Stimulated activated CD8-positive, alpha-beta memory T cell treated with anti-CD3 and anti-CD28 coated beads, Interleukin-4, amount 100 ng/mL, for 24 hours (primary cell): ENCODE measurements at places on chromosomes 16 and 17.

- DNase-seq: no peak
Observed at GRCh38 chr16:8611886-8612600, 9.5 kb upstream of the METTL22 start.

- no peak for DNase-seq
Observed at GRCh38 chr17:48202959-48203358, 95.4 kb downstream of the SNX11 start.

DNA sequence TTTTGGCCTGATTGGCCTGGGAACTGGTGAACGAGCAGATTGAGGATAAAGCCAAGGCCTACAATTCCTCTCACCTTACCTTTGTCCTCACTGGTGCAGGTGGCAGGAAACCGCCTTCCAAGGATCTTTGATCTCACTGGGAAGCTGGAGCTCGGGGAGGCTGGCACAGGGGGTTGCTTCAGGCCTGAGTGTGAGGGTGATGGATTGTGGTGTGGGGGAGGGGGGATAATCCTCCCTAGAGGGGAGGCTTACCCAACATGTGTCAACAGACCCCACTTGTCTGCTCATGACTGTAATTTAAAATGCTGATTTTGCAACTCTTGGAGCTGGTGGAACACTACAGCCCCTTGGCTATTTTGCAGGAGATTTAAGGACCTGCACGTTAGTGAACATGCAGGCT lies 4.5 kb upstream of the RMI2 start:
- no peak for DNase-seq

DNA sequence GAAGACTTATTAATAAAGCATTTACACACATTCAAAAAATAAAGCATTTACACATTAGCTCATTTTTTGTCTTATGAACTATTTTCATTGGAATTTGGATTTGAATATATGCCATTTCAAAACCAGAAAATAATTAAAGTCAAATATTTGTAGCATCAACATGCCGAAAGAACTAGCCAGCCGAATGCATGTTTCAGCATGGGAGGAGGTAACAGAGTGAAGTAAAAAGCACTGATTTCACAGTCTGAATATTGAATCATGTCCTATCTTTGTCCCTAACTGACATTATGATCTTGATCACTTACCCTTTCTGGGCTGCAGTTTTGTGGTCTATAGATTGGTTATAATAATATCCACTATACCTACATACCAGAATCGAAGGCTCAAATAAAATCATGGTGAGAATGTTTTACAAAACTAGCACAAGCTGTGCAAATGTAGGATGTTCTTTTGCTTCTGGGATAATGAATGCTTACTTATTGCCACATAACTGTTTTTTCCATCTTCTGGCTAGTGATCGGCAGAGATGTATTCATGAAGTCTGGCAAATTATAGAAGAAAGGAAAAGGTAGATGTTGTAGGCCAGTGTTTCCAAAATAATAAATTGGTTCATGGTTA lies 84.7 kb downstream of the TUBD1 start:
- DNase-seq: no peak

DNA sequence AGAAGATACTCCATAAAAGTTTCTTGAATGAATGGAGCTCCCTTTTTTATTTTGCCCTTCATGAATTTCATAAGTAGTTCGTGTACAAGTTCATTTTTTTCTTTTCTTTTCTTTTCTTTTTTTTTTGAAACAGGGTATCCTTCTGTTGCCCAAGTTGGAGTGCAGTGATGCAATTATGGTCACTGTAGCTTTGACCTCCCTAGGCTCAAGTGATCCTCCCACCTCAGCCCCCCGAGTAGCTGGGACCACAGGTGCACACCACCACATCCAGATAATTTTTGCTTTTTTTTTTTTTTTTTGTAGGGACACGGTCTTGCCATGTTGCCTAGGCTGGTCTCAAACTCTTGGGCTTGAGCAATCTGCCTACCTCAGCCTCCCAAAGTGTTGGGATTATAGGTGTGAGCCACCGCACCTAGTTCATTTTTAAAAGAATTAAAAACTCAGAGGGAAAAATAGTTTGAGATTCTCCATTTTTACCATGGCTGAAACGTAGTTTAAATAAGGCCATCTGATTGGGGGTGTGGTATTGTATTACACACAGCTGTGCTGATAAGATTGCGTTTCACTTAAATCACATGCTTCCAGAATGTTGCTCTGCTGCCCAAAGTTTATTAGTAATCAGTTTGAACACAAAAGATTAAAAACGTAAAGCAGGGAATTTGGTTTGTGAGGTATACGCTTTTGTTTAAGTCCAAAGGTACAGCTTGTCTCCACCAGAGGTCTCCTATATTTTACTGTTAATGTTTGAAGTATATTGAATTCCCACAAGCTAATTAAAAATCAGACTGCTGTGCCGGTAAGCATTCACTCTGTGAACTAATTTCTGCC lies 154.1 kb downstream of the SOCS1 start:
- no peak for DNase-seq

DNA sequence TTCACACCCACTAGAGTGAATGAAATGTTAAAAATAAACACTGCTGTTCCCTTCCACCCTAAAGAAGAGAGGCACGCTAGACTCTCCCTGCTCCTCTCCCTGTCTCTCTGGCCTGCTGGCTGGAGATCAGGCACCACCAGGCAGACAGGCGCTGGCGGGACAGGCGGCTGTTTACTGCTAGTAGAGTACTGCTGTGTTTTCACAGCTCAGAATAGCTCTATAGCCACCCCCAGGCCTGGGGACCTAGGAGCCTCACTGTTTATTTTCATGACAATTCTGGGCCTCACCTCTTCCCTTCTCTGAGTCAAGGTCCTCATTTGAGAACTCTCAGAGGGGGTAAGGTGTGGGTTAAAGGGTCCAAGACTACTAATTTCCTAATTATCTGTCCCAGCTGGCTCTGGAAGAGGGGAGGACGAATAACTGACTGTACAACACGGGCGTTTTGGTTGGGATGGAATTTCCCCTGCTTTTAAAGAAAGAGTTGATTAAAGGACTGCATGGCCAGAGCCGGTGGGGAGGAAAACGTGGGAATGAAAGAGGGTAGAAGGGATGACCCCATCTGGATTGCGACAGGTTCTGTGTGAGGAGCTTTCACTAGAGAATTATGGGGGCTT lies 9.0 kb upstream of the G6PC1 start:
- no peak for DNase-seq

DNA sequence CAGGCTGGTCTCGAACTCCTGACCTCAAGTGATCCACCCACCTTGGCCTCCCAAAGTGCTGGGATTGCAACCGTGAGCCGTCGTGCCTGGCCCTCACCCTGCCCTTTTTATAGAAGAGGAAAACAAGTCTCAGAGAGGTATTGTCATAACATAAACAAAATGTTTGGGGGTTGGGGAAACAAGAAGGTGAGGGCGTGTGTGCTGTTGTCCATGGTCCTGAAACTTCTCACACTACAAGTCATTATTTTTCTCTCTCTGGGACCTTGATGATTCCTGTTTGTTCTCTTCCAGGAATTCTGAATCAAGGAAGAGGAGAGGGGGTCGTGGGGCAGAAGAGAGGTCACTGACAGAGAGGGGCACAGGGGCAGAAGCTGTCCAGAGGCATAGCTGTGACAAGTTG lies 160.2 kb upstream of the LHX1 start:
- DNase-seq: no peak

DNA sequence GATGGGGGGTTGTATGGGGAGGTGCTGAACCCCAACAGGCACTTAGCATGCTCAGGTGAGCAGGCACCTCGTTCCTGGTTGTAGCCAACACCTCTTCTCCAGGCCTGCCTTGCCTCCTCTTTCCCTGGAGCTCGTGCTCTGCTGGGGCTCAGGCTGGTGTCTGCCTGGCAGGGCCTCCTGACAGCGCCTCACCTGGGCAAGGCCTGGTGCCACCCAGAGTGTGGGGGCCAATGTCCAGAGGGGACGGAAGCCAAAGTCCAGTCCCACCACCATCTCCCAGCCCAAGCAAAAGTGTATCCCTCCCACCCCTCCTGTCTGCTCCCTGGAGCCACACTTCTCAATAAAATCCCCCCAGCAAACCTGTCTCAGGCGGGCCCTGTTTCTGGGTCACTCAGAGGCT lies 304.2 kb upstream of the TNRC6C start:
- no peak for DNase-seq

DNA sequence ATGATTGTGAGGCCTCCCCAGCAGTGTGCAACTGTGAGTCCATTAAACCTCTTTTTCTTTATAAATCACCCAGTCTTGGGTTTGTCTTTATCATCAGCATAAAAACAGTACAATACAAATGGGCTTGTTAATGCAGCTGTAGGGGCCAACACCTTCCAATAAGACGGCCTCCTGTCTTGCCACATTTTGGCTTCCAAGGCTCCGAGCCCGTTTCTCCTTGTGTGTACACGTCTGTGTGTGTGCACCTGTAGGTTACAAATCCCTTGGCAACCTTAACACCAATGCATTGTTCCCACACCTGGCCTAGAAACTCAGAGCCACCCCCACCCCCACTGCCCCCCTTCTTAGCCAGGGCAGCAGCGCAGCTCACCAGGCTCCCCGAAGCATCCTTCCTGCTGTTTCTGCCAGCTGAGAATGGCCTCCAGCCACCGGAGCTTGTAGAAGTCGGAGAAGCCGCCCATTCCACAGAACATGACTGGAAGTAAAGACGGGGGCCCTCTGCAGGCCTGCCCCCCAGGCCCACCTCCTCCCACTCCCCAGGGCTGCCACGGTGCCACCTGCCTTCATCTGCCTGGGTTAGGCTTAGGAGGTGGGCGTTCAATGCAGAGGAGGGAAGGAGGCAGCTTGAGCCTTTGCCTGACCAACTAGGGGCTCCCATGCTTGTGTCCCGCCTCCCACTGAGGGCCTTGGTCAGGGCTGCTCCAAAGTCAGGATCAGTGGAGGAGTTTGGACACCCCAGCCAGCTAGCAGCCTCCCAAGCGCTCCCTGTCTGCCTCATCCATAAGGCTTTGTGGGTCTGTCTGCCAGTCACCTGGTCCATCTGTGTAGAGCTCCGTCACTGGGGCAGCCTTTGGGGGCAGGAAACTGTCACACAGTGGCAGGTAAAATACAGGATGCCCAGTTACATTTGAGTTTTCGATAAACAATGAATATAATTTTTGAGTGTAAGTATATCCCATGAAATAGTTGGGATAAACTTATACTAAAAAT lies 10.6 kb downstream of the C16orf89 start:
- DNase-seq: no peak

- no peak for DNase-seq
Observed at GRCh38 chr16:23826528-23827045, 9.2 kb upstream of the PRKCB start.

- no peak for DNase-seq
Observed at GRCh38 chr16:76970087-76970744, 220.8 kb upstream of the MON1B start.

DNA sequence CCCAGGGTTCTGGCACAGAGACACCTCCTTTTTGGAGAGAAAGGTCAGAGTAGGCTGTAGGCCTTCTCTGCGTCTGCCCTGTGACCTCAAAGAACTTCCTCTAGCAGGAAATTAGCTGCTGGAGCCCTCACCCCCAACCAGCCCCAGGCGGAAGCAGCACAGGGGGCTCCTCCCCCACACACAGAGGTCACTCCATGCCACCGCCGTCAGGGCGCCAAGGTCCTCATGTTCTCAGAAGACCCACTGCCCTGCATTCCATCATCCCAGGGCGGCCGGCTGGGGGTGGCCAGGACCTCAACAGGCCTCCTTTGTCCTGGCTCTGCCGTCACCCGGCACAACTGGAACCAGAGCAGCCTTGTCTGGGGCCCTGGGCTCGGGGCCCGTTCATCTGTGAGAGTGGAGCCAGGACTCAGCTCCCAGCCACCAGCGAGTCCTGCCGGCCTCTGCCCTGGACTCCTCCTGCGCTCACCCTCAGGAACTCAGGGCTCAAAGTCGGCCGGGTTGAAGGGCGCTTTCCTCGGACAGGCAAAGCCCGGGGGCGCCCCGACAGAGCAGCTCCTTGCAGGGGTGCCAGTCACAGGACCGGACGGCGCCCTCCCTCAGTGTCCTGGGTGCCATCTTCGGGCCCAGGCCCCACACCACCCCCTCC lies 1.2 kb downstream of the TMC6 start:
- no peak for DNase-seq

DNA sequence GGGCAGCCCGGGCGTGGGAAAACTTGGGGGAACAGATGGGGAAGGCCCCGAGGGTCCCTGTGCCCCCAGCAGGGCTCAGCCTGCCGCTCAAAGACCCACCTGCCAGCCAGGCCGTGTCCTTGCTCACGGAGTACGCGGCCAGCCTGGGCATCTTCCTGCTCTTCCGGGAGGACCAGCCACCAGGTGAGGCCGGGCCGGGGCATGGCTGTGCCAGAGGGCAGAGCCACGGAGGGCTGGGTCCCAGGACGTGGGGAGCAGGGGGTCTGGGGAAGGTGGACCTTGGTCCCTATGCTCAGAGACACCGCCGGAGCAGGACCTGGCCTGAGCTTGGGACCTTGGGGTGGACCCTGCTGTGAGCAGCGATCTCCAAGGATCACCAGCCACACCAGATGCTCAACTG lies 509 bp downstream of the ADAD2 start:
- DNase-seq: no peak

DNA sequence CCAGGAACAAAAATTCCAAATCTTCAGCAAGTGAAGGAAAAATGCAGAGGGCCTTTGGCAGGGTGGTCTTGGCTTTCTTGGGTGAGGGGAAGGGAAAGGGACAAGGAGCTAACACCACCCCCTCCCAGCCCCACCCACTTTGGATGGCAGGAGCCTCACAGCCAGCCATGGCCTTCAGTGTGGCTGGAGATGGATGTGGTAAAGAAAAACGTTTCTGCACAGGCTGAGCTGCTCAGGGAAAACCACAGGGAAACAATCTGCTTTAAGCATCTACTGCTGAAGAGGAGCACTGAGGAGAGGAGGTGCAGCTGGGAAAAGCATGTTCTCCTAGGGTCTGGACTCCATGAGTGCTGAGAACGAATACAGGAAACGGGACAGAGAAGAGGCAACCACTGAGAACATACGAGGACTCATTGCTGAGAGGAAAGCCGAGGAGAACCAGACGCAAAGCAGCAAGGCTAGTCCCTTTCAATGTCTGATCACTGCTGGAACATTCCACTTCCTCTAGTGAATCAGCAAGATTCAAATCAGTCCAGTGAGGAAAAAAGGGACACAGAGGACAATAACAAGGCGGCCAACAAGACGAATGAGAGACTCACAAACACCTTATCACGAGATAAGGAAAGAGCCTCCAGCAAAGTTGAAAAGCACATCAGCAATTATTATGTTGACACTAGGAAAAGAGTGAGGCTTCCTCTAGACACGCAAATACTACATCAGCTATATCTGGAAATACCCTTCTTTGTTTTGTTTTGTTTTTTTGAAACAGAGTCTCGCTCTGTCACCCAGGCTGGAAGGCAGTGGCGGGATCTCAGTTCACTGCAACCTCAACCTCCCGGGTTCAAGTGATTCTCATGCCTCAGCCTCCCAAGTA lies 41.7 kb downstream of the ZZEF1 start:
- DNase-seq: no peak

- DNase-seq: no peak
Observed at GRCh38 chr17:82356845-82357355, 2.1 kb upstream of the TEX19 start.
